ENCODE measurements at places on chromosomes 3 and 15. TPM values are rescaled to one million over a fixed set of nuclear protein-coding genes. Genes with fewer than 3 reads are reported as not detected.

DNA sequence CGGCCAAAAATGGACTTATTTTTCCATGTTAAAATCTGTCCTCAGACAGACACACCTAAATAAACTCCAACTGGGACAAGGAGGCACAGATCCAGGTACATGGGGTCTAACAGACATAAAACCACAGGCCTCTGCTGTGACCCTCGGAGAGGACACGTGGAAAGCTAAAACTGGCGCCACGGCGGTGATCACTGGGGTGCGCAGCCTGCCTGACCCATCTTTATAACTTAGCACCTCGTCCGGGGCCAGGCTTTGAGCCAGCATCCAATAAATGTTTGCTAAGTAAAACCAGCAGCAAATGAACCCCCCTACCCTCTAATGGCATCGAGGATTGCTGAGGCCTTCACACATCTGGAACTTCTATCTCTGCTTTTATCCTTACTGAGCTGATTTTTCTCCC is 15.3 kb downstream of the PCSK6 start:
- H3K4me1 ChIP-seq, result peaks cover 19% of the 10 kb centered on the region
- DNase-seq, result no peak
- no peaks in the 10 kb centered on the region for H3K36me3 ChIP-seq

GRCh38 chr15:95559875-95560394 is 770.6 kb upstream of the NR2F2 start:
- no peak overlapping the region for H3K4me3 ChIP-seq
- no peak overlapping the region for H3K27ac ChIP-seq
- no peaks in the 10 kb centered on the region for H3K4me1 ChIP-seq
- DNase-seq, result no peak
- H3K27me3 ChIP-seq, result peaks cover 13% of the 10 kb centered on the region

- H3K27ac ChIP-seq, result no peak overlapping the region
- no peaks in the 10 kb centered on the region for H3K27me3 ChIP-seq
- no peak for DNase-seq
- no peaks in the 10 kb centered on the region for H3K36me3 ChIP-seq
These were observed 849.7 kb downstream of the ROBO2 start for GRCh38 chr3:77889616-77890015.

- DNase-seq, result no peak
- H3K36me3 ChIP-seq, result no peaks in the 10 kb centered on the region
- H3K4me3 ChIP-seq, result no peak overlapping the region
- no peak overlapping the region for H3K27ac ChIP-seq
- peaks cover 14% of the 10 kb centered on the region for H3K4me1 ChIP-seq
These were observed 7.3 kb downstream of the ESYT3 start for GRCh38 chr3:138441742-138442141.

GRCh38 chr3:170876537-170876936 is 6.5 kb upstream of the RPL22L1 start:
- no peaks in the 10 kb centered on the region for H3K4me1 ChIP-seq
- no peak for DNase-seq
- H3K4me3 ChIP-seq, result no peak overlapping the region
- H3K27ac ChIP-seq, result no peak overlapping the region
- H3K27me3 ChIP-seq, result no peaks in the 10 kb centered on the region

EPHA3 gene
- polyA plus RNA-seq, result 3.0 TPM

SUCNR1 gene
- 0.69 TPM for polyA plus RNA-seq

NCEH1 gene
- polyA plus RNA-seq, result 4.1 TPM
